Activated CD4-positive, alpha-beta T cell treated with anti-CD3 and anti-CD28 coated beads, Interleukin-2, amount 10 ng/mL, durations not matched to agents 24 days and 14 days (primary cell): ENCODE measurements at places on chromosomes 7 and 10. TPM values are rescaled to one million over a fixed set of nuclear protein-coding genes. Genes with fewer than 3 reads are reported as not detected.

- no peak overlapping the region for H3K4me3 ChIP-seq
- peaks cover 41% of the 10 kb centered on the region for H3K4me1 ChIP-seq
- H3K27ac ChIP-seq: no peak overlapping the region
- peaks cover 20% of the 10 kb centered on the region for H3K36me3 ChIP-seq
- no peak for DNase-seq
Observed at GRCh38 chr10:17671307-17671706, 27.4 kb downstream of the STAM start.

Gene SLF2
- 34.9 and 35.3 TPM in 2 replicates for total RNA-seq

Gene TMEM140
- total RNA-seq: 2.2 TPM in 2 replicates

Gene C10orf105
- 0.26 and 0.33 TPM in 2 replicates for total RNA-seq

Gene C7orf33
- total RNA-seq: not detected in 2 replicates

Gene ZNF804B
- total RNA-seq: not detected in 2 replicates

DNA sequence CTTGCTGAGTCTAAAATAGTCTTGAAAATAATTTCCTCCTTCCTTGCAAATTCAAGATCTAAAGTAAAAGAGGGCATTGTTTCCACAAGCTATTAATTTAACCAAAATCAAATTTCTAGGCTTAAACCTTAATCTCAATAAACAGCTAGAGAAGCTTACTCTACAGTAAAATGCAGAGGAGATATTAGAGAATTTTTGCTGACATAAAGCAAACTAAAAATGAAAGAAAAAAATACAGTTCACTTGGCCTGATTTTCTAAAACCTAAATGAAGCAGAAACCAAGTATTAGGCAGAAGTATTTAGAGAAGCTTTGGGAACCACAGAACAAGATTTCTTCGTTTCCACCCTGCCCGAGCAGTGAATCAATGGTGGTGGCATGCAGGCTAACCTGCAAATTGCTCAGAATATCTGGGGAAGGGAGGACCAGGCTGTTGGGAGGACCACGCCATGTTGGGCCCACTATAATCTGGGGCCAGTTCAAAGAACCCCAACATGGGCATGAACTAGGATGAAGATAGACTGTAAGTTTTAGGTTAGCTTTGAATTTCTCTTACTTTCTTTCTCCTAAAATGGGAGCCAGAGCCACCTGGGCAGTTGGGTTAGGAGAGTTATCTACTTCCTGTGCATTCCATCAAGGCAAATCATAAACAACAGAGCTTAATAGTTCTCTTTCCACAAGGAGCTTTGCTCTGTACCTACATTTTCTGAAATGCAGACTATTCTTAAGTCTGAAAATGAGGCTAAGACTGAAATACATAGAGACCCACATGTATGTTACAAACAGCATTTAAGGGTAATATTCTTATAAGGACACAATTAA is 4.1 kb downstream of the LAMB1 start:
- H3K4me1 ChIP-seq: peaks cover 6% of the 10 kb centered on the region
- no peaks in the 10 kb centered on the region for H3K36me3 ChIP-seq
- no peak for DNase-seq
- H3K4me3 ChIP-seq: no peak overlapping the region

DNA sequence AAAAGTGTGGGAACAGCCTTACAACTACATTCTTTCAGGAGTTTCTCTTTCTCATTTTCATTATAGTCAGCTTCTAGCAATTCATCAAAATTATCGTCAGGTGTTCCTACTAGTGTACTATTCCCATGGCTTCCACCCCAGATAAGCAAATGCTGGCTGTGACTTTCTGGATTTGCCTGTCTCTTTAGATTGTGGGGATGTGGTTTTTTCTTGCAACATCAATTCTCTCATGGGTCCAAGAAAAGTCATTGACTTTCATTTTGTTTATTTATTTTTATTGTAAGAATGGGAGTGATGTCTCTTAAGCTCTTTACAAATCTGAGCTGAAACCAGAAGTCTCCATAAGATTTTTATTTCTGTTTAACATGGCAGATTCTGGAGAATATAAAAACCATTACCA is 349.7 kb upstream of the SEMA3C start:
- DNase-seq: no peak
- no peak overlapping the region for H3K27ac ChIP-seq
- H3K36me3 ChIP-seq: no peaks in the 10 kb centered on the region

Gene VPS41
- 57.9 and 58.4 TPM in 2 replicates for total RNA-seq

DNA sequence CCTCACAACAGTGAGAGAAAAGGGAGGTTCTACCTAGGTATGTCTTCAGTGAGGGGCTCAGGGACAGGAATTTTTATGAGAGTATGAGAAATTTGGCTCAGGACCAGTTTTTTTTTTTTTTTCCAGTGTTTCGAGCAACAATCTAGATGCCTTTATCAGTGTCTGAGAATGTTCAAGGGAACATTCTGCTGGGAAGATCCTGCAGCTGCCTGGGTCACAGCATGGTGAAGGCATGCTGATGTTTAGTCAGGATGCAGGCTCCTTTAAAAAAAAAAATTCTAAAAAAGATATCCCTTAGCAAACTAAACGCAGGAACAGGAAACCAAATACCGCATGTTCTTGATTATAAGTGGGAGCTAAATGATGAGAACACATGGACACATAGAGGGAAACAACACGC is 31.0 kb downstream of the SBDS start:
- no peak overlapping the region for H3K4me3 ChIP-seq
- H3K27me3 ChIP-seq: no peaks in the 10 kb centered on the region
- DNase-seq: no peak
- H3K36me3 ChIP-seq: peaks cover 9% of the 10 kb centered on the region
- no peaks in the 10 kb centered on the region for H3K4me1 ChIP-seq

Gene HMX2
- total RNA-seq: not detected in 2 replicates

DNA sequence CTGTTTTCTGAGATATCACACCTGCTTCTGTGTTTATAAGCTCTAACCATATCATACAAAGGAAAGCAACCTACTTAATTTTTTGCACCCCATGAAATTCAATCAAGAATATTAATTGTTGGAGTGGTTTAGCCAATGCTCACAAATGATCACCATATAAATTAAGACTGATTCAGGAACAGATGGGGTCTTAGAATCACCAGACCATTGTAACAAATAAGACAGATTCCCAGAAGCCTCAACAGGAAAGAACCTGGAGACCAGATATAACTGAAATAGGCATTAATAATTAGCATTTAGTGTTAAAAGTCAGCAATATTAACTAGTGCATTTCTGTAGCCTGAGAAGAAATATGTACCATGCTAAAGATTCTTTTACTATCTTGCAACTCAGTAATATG is 73.6 kb downstream of the SLC13A1 start:
- no peaks in the 10 kb centered on the region for H3K4me1 ChIP-seq
- no peaks in the 10 kb centered on the region for H3K36me3 ChIP-seq
- H3K27me3 ChIP-seq: no peaks in the 10 kb centered on the region
- DNase-seq: no peak
- no peak overlapping the region for H3K4me3 ChIP-seq

GRCh38 chr10:118970770-118971169 is 58.7 kb upstream of the NANOS1 start:
- H3K27ac ChIP-seq: no peak overlapping the region
- no peaks in the 10 kb centered on the region for H3K4me1 ChIP-seq
- H3K36me3 ChIP-seq: no peaks in the 10 kb centered on the region
- peaks cover 30% of the 10 kb centered on the region for H3K27me3 ChIP-seq
- no peak for DNase-seq

Gene PSD
- total RNA-seq: 10.4 and 12.1 TPM in 2 replicates

- H3K4me3 ChIP-seq: no peak overlapping the region
- H3K27me3 ChIP-seq: no peaks in the 10 kb centered on the region
- no peak for DNase-seq
- H3K4me1 ChIP-seq: peaks cover 42% of the 10 kb centered on the region
Observed at GRCh38 chr10:11272915-11273389, 255.3 kb downstream of the CELF2 start.

DNA sequence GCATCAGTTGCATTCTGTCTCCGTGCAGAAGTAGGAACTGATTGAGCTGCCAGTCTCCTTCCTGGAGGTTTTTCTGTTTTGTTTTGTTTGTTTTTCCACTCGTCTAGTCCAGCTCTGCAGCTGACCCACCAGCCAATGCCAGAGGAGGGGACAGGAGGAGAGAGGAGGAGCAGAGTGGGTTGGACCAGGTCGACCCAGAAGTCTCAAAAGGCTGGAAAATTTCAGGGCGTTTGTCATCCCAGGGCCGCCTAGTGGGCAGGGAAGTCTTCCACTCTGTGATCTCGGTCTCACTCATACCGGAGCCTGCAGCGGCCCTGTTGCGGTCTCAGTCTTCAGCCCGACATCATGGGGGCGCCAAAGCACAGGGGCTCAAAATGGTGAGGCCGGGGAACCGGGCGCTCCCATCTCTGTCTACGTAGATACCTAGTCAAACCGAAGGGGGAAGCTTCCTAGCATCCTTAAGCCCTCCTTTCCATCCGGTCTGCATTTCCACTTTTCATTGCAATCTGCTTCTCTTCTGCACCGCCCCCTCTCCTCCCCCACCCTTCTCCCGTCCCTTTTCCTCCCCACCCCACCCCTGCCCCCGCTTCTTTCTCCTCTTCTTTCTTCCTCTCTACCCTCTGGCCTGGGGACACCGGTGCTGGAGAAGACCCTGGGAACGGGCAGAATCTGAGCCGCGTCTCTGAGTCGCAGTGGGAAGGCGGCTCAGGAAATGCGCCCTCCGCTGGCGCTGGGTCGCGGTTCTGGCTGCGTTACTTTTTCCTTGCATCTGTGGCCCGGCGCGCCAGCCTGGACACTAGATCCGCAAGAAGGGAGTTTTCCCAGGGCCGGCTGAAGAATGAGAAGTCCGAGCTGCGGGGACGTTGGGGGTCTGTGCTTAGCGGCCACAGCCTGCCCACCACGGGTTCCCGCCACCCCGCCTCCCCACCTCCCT is 16.2 kb upstream of the PAX2 start:
- H3K27me3 ChIP-seq: peaks cover 85% of the 10 kb centered on the region
- DNase-seq: peak; percentile 65
- peak overlapping the region; percentile 9 for H3K4me3 ChIP-seq
- H3K36me3 ChIP-seq: peaks cover 3% of the 10 kb centered on the region
- peaks cover 20% of the 10 kb centered on the region for H3K4me1 ChIP-seq
- no peak overlapping the region for H3K27ac ChIP-seq

Gene LEP
- not detected in 2 replicates for total RNA-seq
